ENCODE measurements at places on chromosomes 5 and 9.
A peak's percentile ranks its signal among the peaks of the same experiment; 100 is the strongest.

DNA sequence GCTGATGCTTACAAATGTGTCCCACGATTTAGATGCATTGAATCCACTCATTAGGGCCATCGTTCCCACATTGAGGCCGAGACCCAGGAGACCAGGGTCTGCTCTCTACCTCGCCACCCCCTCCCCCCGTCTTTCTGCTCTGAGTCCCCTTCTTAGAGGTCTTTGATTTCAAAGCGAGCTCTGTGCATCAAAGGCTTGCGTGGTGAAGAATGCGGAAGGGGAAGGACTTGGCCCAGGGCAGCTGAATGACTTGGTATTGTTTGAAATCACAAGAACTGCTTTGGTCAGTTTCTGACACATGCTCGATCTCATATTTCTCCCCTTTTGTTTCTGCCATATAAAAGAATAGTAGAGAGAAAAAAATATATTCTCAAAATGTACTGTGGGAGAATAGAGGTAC, 78.3 kb upstream of the IRX1 start:
- no peak for DNase-seq

DNA sequence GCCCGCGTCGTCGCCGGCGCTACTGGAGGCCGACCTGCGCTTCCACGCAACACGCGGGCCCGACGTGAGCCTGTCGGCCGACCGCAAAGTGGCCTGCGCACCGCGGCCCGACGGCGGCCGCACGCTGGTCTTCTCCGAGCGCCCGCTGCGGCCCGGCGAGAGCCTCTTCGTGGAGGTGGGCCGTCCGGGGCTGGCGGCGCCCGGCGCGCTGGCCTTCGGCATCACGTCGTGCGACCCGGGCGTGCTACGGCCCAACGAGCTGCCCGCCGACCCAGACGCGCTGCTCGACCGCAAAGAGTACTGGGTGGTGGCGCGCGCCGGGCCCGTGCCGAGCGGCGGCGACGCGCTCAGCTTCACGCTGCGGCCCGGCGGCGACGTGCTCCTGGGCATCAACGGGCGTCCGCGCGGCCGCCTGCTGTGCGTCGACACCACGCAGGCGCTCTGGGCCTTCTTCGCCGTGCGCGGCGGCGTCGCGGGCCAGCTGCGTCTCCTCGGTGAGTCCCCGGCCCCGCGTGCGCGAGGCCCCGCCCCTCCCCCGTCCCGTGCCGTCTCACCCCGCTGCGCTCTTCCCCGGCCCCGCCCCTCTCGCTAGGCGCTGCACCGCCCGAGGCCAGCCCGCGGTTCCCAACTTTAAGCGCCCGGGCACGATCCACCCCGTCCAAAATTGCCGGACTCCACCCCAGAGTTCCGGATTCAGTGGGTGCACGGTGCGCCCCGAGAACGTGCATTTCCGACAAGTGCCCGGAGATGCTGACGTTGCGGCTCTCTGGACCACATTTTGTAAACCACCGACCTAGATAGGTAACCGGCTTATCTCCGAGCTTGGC, 42.8 kb downstream of the NEURL1B start:
- DNase-seq, result peak; percentile 67

GRCh38 chr9:2023042-2023441, 7.9 kb downstream of the SMARCA2 start:
- DNase-seq, result no peak

GRCh38 chr5:148768806-148769415, 57.5 kb upstream of the ADRB2 start:
- no peak for DNase-seq

DNA sequence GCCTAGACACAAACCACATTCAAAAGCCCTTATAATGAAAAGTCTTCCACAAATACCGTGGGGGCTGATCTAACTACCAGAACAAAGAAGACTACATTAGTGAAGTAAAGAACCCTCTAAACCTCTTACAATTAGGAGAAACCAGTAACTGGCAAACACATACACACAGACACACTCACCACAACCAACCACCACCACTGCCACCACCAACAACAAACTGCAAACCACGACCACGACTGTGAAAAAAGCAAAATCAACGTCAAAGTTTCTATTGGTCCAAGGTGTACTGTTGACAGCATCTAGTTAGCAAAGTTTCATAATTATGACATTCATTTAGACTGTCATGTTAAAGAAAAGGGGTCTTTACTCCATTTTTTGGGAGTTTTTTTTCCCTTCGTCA, 2.7 kb downstream of the CDO1 start:
- DNase-seq, result no peak

- DNase-seq, result no peak
These were observed 11.1 kb upstream of the APTX start for GRCh38 chr9:33012328-33013069.

DNA sequence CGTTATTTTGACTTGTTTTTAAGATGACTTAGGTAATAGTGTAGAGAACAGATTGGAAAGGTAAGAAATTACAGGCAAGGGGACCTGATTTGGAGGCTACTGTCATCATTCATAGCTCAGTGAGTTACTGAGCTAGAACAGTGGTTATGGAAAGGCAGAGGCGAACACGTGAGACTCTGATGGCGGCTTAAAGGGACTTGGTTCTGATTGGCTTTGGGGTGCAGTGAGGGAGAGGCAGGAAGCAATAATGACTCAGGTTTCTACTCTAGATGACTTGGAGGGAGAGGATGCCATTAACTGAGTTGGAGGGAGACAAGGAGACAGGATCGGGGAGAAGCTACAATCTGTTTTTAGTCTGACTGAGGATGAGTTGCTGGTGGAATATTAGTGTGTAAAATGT, 3.0 kb downstream of the F2RL2 start:
- DNase-seq, result no peak

- no peak for DNase-seq
These were observed 314.7 kb downstream of the ENC1 start for GRCh38 chr5:74325866-74326265.

DNA sequence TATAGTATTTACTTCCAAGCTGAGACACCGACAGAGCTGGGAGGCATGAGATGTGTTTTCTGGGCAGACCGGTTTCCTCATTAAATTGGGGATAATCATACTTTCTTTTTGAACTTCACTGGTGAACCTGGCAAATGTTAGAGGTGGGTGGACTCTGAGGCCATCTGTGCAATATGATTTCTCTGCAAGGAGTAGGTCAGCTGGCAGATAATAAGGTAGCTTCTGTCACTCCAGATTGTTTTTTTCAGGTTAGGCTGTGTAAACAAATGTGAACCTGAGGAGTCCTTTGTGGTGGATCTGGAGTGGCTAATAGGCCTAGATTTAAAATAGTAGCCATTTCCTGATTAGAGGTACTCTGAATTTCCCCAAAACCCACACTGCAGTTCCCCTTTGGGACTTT, 75.4 kb upstream of the S1PR3 start:
- no peak for DNase-seq

DNA sequence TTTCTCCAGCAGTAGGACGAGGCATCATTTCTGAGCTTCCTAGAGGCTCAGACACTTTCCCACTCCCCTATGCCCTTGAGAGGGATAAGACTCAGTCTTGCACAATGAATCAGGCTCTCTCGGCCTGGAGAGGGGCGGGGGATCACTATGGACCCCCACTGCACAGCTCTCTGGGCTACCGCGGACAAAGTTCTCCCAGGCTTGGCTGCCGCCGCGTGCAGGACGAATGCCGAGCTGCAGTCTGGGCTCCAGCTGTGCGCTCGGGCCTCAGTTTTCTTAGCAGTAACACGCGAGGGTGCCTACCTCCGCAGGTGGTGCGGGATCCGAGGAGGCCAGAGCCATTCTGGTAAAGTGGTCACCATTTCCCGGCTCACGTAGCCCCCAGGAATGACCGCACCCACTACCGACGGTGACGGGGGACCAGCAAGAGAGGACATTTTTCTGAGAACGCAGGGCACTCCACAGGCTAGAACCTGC, 3.4 kb upstream of the MYORG start:
- DNase-seq, result peak; percentile 21

DNA sequence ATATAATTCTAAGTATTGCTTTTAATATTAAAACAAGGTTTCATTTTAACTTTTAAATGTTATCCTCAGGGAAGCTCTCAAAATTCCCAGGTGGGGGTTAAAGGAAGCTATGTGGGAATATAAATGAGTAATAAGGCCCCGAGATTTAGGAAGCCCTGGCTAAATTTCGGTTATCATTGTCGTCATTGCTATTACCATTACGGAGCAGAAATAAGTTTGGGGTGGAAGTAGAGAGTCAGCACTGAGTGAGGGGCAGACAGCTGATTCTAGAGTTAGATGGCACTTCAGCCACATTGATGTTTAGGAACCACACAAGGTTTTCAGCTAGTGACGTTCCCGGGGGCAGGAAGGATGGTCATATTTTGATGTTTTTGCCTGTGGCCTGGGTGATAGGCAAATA, 74.9 kb downstream of the NREP start:
- DNase-seq, result no peak

GRCh38 chr9:99167119-99167518, 54.6 kb downstream of the ALG2 start:
- no peak for DNase-seq

- DNase-seq, result no peak
These were observed 2.6 kb downstream of the CDK9 start for GRCh38 chr9:127788337-127789011.

DNA sequence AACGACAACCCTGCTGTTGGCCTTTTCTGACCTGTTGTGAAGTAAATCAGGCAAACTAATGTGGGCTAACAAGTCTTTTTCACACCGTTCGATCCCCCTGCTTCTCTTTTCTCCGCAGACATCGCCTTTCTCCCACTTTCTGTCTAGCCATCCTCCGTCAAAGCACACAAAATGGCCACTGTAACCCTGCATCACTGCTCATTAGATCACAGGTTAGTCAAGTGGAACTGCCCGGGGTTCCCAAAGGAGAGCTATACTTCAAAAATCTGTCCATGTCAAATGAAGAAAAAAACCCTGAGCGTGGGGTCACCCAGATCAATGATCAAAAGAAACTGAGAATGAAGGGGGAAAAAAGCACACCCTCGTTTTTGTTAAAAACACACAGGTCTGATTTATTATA, 212.1 kb downstream of the ARL15 start:
- no peak for DNase-seq

DNA sequence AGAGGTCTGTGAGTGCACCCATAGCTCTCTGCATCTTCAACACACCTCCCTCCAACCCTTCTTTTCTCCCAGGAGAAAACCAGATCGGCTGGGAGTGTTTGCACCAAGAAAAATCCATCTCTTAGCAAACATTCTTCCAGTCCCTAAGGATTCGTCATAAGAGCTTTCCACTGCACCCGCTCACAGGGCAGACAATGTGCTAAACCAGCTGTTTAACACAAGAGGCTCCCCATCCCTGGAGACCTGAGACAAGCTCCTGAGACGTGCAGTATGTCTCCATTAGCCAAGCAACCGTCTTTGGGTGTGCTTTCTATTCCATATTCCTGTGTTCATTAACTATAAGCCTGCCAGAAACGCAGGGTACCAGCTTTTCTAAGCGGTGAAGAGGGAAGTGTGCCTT, 93.6 kb upstream of the ZNF462 start:
- no peak for DNase-seq

- no peak for DNase-seq
These were observed 2229.2 kb upstream of the C9orf72 start for GRCh38 chr9:29802454-29802853.

DNA sequence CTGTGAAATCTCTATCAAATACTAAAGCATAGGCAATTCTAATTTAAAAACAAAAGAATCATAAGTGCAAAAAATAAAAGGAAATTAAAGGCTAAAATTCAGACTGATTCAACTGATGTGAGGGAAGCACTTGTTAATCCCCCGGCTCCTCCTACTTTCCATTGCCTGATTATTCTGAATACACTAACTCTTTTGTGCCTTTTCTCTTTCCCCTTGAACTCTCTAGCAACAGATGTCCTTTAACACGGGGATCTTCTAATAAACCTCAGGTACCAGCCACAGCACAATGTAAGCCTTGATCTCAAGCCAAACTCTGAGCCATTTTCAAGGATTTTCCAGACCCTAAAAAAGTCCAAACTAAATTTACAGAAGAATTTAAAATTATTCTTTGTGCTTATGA, 61.5 kb downstream of the KCNV2 start:
- DNase-seq, result no peak

DNA sequence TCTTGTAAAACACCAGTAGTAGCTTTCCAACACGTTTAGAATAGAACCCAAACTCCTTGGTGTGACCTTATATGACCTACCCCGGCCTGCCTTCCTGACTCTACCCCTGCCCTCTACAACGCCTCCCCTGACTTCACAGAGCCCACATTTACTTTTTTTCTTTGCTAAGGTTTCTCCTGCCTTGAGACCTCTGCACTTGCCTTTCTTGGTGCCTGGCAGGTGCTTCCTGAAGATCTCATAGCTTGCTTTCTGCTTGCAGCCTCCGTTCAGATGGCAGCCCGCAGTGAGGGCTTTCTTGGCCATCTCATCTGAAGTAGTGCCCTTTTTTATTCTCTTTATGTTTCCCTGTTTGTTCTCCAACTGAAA, 24.3 kb downstream of the NUP214 start:
- DNase-seq, result no peak

DNA sequence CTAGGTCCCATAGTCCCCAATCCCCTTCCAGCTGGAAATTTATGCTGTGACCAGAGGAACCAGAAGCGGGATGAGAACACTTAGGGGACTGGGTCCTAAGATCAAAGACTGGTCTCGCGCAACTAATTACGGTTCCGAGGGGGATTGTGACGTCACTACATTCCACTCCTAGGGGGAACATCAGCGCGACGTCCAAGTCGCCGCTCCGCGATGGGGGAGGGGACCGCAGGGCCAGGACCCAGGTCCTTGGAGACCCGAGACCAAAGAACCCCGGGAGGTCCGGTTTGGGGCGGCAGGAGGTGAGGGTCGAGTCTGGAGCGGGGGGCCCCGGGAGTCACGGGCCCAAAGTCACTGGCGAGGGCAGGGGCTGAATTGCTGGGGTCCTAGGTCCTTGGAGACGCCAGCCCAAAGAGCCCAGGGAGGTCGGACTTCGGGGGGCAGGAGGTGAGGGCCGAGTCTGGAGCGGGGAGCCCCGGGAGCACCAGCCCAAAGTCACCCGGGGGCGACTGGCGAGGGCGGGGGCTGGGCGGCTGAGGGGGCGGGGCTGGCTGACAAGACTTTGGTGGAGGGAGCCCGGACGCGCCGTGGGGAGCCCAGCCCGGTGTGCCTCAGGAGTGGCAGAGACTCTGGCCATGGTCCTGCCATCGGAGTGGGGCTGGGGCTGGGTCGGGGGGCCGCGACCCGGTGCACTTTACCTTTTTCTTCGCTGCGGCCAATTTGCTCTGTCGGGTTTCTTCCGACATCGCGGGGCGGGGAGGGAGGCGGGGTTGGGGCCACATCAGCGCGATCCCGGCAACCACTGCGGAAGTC, at the start of gene GOLGA2:
GOLGA2 (minus strand) TSS at position 810 of the 810 bp plus-strand sequence; CDS start at position 779, 31 bp downstream.
- DNase-seq, result peak; percentile 84

All from germinal center (tissue), 1 donor.